AG09319 (cell line): ENCODE measurements at places on chromosomes 11 and 22.

DNA sequence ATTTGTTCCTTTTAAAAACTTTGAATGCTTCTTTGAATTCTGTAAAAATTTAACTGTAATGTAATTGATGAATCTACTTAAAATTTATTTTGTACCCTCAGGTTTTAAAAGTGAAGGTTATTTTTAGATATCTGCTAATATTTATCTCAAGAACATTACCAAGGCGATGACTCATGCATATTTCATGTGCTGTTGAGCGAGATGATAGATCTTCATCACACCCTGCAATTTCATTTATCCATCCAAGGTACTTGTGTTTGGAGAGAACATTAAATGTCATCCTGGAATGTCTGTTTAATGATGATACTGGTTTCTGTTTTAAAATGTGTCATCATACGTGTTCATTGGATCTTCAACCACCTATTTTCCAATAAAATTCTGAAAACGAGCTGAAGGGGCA, 6.7 kb upstream of the OOSP4A start:
- no peak for DNase-seq

GRCh38 chr11:128260398-128260797, 327.0 kb downstream of the ETS1 start:
- DNase-seq = peak; percentile 62

- DNase-seq = no peak
Observed at GRCh38 chr11:78031629-78032028, 8.6 kb upstream of the KCTD14 start.

- no peak for DNase-seq
Observed at GRCh38 chr11:14304601-14305000, 54.4 kb downstream of the RRAS2 start.

DNA sequence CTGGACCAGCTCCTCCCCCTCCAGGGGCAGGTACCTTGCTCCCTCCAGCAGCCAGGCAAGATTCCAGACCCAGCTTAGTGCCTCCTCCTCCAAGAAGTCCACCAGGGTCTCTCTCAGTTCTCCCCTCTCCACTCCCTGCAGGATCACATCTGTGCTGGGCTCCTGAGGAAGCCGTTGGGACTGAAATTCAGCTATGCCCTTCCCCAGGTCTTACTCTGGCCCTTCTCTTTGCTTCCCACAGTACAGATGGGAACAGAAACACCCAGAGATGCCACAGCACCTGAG, 14.6 kb downstream of the WNT7B start:
- DNase-seq = no peak
